ENCODE measurements at places on chromosomes 5 and 9.

GRCh38 chr5:90084342-90084741 lies 325.2 kb downstream of the CETN3 start:
- DNase-seq: no peak

DNA sequence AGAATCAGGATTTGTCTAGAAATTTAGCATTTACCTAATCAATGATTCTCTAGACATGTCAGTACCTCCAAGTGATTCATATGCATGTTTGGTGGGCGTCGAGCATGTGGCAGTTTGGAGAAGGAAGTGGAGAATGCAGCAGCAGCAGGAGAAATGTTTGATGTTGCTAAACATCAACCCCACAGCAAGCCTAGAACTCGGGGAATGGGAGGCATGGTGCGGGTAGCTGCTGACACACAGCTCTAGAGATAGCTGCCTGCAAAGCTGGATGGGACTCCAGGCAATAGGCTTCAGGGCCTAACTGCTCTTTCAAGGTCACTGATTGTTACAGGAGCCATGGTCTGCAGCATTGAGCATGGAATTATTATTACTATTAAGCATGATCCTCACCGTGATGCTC lies 137.3 kb downstream of the DOCK8 start:
- no peak for DNase-seq

- no peak for DNase-seq
Observed at GRCh38 chr5:125258615-125259014, 512.2 kb upstream of the ZNF608 start.

- no peak for DNase-seq
Observed at GRCh38 chr5:82849885-82850284, 227.3 kb downstream of the TMEM167A start.

- DNase-seq: peak; percentile 64
Observed at GRCh38 chr9:110919609-110920008, 118.7 kb downstream of the LPAR1 start.

GRCh38 chr5:88190106-88190834 lies 78.4 kb downstream of the TMEM161B start:
- no peak for DNase-seq

DNA sequence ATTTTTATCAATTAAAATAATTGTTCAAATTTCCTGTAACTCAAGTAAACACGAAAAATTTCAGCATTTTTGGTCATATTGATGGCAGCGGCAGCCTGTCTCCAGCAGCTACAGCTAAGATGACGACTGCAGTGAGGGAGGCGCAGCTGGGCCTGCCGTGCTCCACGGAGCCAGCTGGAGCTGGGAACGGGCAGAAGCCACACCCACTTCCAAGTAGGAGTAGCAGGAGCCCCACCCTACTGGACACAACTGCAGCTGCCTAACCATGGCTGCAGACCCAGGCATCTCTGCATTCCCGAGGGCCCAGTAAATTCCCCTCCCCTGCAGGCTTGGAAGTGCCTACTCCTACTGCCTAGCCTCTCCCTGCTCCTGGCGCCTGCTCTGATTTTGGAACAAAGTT lies 2031.7 kb downstream of the EFNA5 start:
- DNase-seq: no peak

GRCh38 chr9:89022902-89023301 lies 31.6 kb downstream of the S1PR3 start:
- DNase-seq: no peak

- peak; percentile 36 for DNase-seq
Observed at GRCh38 chr9:78009186-78009585, 22.4 kb downstream of the GNAQ start.

DNA sequence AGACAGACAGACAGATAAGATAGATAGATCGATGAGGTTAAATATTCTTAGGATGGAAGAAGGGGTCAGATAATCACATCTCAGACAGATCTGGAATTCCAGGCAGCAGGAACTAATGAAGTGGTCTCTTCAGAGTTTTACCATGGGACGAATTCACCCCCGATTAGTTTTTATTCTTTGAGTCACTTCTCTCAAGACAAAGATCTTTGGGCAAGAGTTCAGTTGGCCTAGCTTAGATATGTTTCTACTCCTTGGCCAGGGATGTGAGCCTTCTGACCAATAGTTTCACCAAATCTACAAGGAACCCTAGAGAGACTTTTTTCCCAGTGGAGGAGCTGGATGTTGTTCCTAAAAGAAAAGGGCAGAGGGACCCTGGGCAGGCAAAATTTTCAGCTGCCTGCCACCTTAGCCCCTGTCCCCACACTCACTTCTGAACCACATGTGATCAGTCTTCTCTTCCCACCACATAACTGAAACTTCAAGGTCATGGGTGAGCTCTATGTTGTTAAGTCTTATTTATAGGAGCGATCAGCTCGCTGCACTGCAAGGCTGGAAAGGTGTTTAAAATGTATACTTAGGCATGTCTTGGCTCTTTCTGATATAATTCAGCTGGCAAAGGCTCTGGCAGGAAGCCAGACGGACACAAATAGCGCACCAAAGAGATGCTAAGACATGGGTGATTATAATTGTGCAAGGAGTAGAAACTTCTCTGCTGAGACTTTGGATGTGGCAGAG lies 132.9 kb downstream of the PALM2AKAP2 start:
- no peak for DNase-seq

DNA sequence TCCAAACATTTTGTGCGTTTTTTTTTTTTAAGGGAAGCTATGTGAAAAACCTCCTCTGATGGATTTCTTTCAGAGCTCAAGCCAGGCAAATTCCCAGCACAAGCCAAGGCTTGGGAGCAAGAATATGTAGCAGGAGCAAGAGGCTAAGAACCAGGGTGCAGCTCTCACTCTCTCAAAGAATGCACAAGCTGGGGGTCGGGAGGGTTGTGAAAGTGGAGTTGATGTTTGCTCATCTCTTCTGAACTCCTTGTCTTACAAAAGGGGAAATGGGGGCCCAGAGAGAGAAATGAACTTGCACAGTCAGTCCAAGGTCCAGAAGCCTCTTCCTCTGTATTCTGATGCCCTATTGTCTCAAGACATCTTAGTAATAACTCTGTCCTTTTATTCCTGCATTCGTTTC lies 7.7 kb upstream of the TRAF1 start:
- peak; percentile 51 for DNase-seq

Data from hematopoietic multipotent progenitor cell treated with erythropoietin and hydrocortisone succinate and interleukin-3 and kit ligand, for 6 days (in vitro differentiated cells).